ENCODE measurements at places on chromosomes 7 and 10.
A peak's percentile ranks its signal among the peaks of the same experiment; 100 is the strongest.

DNA sequence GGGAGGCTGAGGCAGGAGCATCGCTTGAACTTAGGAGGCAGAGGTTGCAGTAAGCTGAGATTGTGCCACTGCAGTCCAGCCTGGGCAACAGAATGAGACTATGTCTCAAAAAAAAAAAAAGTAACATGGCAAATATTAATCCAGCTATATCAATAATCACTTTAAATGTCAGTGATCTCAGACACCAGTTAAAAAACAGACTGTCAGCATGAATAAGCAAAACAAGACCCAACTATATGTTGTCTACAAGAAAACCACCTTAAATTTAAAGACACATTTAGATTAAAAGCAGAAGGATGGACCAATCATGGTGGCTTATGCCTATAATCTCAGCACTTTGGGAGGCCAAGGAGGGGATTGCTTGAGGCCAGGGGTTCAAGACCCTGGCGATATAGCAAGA lies 8.5 kb upstream of the ATE1 start:
- DNase-seq, result no peak

GRCh38 chr10:100129424-100129823 lies 47.8 kb upstream of the CPN1 start:
- no peak for DNase-seq

GRCh38 chr10:79562135-79562756 lies 2.0 kb upstream of the SFTPA2 start:
- peak; percentile 53 for DNase-seq

DNA sequence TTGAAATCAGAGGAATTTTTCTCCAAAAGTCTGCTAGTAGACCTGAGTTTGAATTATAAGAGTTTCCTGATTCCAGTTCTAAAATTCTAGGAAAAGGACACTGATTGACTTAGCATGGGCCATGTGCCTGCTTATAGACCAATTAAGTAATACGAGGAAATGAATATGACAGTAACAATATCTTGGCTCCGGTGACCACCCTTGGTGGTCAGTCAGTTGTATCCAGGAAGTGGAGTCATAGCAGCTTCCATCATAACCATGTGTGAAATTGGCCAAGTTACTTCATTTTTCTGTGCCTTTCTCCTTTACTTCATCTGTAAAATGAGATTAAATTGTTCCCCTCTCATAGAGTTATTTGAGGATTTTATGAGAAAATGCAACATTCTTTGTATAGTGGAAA lies 66.9 kb downstream of the MTPAP start:
- DNase-seq, result no peak

GRCh38 chr7:144632724-144633123 lies 203.1 kb downstream of the TPK1 start:
- no peak for DNase-seq

DNA sequence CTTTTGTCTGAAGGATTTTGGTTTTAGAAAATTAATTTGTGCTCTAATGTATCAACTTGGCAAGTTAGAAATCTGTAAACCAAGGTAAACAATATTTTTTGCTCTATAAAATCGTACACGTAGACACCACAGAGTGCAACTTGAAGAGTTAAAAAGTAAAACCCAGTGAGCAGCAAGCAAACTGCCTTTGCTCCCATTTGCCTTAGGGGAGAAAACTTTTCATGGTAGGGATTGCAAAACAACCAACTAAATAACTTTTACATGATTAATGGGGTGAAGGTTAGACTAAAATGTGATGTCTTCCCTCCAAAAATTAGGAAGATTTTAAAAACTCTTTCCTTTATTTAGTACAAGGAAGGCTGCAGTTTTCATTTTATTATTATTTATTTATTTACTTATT lies 224.2 kb upstream of the LYZL1 start:
- no peak for DNase-seq

GRCh38 chr10:27447540-27447939 lies 56.6 kb upstream of the RAB18 start:
- no peak for DNase-seq

- no peak for DNase-seq
Measured at GRCh38 chr10:18079665-18080295, 60.4 kb upstream of the CACNB2 start.

- DNase-seq, result no peak
Measured at GRCh38 chr10:131571346-131571745, 259.8 kb upstream of the TCERG1L start.

DNA sequence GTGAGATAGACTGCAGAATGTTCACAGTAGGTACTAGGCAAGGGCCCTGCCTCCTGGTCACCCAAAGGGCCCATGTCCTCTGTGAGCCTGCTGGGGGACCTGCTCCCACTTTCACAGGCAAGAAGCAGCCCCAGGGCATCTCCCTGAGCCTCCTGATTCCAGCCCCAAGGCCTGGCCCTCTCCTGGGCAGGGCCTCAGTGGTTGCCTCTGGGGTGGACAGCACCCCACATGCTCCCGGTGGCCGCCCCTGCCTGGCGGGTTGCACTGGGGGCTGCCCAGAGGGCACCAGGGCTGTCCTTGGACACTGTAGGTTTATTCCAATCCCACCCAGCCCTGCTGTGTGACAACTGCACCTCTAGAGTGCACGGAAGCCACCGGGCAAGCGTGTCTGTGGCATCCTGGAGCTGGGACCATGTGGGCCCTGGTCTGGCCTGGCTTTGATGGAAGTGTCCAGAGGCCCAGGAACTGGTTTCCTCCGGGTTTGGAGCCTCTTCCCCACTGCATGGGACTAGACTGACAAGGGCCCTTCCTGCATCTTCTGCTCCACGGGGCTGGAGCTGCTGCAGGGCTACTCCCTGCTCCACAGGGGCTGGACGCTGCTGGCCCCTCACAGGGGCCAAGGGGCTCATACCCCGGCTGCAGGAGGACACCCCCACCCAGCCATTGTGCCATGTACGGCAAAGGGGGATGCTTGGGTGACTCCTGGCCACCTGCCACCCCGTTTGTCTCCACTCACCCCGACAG lies 25.0 kb upstream of the SYCE1 start:
- no peak for DNase-seq

DNA sequence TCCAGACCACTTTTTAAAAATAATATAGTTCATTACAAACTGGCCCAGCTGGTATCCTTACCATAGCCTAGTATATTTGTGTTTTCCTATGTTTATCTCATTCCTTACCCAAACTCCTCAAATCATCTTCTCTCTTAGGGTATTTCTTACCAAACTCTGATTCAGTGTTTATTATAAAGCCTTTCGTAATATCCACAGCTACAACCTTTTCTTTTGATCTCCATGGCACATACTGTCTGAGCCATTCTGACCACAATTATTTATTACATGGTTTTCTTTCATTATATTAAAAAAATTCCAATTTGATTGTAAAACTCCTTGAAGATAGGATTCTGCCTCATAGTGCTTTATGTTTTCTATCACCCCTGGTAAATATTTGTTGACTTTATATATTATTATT lies 94.2 kb downstream of the LRMDA start:
- no peak for DNase-seq

- no peak for DNase-seq
Measured at GRCh38 chr10:11824825-11825224, 1.7 kb downstream of the PROSER2 start.

GRCh38 chr7:4240520-4241303 lies 441.4 kb upstream of the FOXK1 start:
- DNase-seq, result no peak

- no peak for DNase-seq
Measured at GRCh38 chr10:124321433-124322089, 97.2 kb downstream of the OAT start.

- peak; percentile 18 for DNase-seq
Measured at GRCh38 chr7:134831862-134832261, 52.4 kb downstream of the CALD1 start.

DNA sequence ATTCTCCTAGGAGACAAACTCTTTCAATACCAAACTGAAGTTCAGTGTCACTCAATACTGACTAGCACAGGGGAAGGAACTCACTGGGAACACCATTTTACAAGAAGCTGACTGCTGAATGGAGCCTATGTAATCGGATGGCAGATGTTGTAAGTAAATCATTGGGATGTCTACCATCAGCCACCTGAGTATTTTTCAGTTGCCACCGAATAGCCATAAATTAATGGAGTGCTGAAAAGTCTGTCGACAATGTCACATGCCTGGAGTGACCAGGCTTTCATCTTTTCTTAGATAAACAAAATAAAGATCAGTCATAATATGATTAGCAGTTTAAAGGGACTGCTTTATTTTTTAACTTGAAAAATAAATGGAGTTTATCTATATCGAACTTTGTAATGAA lies 145.9 kb upstream of the SEMA3E start:
- no peak for DNase-seq

DNA sequence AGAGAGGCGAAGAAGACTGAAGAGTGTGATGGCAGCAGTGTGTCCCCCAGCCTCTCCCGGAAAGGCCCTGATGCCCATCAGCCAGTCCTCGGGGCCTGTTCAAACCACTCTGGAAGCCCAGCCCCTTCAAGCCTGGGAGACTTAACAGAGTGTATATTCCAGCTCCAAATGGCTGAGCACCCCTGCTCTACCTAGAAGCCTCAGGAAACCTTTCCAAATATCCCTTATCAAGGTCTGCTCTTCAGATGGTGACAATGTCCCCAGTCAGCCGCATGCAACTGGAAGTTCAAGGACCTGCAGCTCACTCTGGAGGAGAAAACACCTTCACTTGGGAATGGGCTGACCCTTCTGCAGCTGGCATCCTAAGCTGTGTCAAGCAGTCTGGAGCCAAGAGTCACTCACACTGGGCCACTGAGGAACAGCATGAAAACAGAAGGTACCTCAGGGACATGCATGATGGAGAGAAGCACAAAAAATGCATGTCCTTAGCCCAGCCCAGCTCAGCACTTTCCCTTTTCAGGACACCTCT lies 10.2 kb downstream of the ANXA11 start:
- no peak for DNase-seq

DNA sequence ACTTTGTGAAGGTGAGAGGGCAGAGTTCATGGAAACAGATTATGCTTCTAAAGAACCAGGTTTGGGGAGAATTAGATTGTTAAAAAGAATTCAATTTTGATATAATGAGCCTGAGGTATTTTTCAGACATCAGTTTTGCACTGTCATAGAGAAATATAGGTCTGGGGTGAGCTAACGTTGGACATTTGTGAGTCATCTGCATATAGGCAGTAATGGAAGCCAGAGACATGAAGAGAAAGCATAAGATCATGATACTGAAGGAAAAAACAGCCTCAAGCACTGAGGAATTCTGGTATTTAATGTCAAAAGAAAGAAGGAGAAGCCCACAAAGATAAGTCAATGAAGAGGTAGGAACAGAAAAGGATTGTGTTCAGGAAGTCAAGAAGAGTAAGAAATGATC lies 32.4 kb upstream of the COL1A2 start:
- DNase-seq, result no peak

- no peak for DNase-seq
Measured at GRCh38 chr7:136359333-136359903, 382.3 kb upstream of the MTPN start.

Measured in activated CD8-positive, alpha-beta memory T cell treated with anti-CD3 and anti-CD28 coated beads, Interleukin-2, amount 50 U/mL, for 4 hours (primary cell).